ENCODE measurements at places on chromosomes 12 and 14. TPM values are rescaled to one million over a fixed set of nuclear protein-coding genes. Genes with fewer than 3 reads are reported as not detected.

Gene PRKD1
- total RNA-seq, result 0.49 TPM

Gene CELA1
- not detected for total RNA-seq

Gene SINHCAF
- 119 TPM for total RNA-seq

Gene SERPINA3
- total RNA-seq, result not detected

Gene SSTR1
- not detected for total RNA-seq

Gene TPH2
- total RNA-seq, result not detected

Gene ZNF705A
- total RNA-seq, result not detected

Gene HPD
- 20.0 TPM for total RNA-seq

Gene DLST
- 93.5 TPM for total RNA-seq

DNA sequence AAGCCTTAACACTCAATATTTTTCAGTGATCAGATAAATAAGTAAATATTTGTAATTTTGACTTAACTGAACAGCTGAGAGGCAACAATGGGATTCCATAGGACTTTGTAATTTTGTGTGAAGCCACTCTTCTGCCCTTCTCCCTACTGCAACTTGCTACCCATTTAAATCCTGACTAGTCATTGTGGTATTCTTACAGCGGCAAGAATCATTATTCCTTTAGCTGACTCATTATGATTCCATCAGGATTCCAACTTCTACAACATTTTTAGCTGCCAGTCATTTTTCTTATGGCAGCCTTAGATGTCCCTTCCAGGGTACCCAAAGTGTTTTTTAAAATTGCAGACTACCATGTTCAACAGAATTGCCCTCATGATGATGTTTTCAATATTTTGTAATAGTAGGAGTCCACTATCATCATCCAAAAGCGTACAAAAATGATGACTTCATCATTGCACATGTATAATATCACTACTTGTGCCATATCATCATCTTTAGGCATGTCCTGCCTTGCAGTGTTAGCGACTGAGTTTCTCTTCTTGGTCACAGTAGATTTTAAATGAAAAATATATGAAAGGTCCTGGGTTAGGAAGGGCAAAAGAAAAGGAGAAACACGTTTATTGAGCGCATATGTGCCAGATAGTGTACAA lies 5.1 kb upstream of the MAGOHB start:
- no peak for DNase-seq

DNA sequence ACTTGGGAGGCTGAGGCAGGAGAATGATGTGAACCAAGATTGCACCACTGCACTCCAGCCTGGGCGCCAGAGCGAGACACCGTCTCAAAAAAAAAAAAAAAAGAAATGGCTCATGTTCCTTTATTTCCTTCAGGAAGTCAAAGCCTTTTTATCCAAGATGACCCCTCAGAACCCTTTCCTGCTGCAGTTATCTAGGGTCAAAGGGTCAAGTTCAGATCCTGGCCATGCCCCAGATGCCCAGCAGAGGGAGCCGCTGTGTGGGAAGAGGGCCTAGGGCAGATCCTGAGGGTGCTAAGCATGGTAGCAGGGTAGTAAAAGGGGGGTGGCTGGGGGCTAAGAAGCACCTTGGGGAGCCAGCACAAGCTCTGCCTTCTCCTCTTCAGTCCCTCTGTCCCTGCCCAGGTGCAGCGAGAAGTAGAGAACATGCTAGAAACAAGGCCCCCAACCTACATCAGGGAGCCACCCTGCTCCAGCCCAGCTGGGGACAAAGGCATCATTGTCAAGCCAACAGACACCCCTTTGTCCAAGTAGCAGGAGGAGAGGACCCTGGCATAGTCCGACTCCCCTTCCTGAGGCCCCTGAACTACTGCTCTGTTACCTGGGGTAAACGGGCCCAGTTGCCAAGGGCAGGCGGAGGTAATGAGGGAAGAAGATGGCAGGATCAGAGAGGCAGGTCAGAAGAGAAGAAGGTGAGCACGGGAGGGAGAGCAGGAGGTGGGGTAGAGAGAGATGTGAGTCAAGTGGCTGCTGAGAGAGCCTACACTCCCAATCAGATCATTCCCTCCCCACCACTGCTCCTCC lies 6.5 kb downstream of the NFE2 start:
- no peak for DNase-seq

GRCh38 chr12:124992874-124993625 lies 395 bp upstream of the BRI3BP start:
- DNase-seq, result peak; percentile 61

DNA sequence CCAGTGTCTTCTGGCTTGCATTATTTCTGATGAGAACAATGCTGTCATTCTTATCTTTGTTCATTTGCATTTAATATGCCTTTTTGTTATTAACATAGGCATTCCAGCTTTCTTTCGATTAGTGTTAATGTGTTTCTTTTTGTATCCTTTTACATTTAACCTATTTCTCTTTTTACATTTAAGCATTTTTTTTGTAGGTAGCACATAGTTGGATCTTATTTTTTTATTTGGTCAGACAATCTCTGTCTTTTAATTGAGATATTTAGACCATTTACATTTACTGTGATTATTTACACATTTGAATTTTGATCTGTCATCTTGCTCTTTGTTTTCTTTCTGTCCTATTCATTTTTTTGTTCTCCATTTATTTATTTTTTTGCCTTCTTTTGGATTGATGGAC lies 14.5 kb upstream of the KIF26A start:
- no peak for DNase-seq

- DNase-seq, result peak; percentile 13
Observed at GRCh38 chr12:27969624-27970400, 2.7 kb downstream of the PTHLH start.

GRCh38 chr14:59634617-59635016 lies 58.0 kb upstream of the CCDC175 start:
- no peak for DNase-seq

DNA sequence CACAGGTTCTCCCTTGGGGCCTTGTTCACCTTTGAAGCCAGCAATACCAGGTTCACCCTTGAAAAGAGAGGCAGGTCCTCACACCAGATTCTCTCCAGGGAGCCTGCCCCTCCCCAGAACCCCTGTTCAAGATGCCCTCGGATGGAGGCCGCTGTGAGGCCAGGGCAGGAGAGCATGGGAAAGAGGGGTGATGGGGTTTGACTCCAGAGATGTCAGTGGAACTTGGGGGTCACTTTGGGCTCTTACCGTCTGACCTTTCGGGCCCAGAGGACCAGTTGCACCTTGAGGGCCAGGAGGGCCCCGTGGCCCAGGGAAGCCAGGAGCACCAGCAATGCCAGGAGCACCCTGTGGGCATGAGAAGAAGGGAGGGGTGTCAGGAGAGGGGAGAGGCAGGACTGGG lies 17.4 kb downstream of the COL2A1 start:
- no peak for DNase-seq

GRCh38 chr12:32140877-32141276 lies 34.2 kb downstream of the BICD1 start:
- DNase-seq, result peak; percentile 95

GRCh38 chr12:56118688-56119357 lies 757 bp downstream of the ZC3H10 start:
- no peak for DNase-seq

GRCh38 chr12:56931474-56931978 lies 2.7 kb downstream of the SDR9C7 start:
- no peak for DNase-seq

DNA sequence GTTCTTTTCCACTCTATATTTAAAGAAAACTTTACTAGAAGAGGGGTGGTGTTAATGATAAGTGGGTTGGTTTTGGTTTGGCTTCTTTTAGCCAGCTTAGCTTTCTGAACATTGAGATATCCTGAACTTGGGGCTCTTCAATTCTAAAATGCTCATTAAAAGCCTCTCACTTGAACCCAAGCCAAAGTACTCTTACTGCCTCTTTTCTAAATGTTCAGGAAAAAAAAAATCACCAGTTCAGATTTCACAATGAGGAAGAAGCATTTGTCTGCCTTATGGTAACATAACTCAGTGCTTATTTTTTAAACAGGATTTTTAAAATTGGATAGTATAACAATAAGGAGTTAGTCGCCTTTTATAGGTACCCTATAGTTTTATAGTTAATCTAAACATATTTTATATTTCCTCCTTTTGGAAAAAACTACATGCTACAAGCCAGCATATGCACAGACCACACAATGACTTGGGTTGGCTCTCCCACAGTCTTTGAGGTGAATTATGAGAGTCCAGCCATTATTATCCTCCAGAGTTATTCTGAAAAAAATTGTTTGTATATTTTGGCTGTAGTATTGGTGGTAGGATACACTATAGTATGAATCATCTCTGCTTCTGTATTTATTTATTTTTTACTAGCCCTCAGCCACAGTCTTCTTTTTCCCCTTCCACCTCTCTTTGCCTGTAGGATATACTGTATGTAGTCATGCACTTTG lies 195.5 kb upstream of the TMPO start:
- no peak for DNase-seq

GRCh38 chr14:66468778-66469367 lies 17.3 kb upstream of the CCDC196 start:
- no peak for DNase-seq

DNA sequence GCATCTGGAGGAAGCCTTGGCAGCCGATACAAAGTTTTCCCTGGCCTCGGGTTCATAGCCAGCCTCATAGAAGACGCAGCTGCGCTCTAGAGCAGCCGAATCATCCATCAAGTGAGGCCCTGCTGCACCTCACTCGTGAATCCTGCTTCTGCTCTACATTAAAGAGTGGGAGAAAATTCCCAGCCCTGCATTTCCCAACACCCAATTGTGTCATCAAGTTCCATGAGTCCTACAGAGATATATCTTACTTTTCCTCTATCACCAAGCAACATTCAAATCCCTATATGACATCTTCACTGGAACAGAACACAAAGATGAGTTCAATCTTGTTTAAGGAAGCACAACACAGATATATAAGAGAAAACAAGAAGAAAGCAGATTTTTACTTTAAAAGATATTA lies 139.3 kb downstream of the TTC7B start:
- DNase-seq, result no peak

DNA sequence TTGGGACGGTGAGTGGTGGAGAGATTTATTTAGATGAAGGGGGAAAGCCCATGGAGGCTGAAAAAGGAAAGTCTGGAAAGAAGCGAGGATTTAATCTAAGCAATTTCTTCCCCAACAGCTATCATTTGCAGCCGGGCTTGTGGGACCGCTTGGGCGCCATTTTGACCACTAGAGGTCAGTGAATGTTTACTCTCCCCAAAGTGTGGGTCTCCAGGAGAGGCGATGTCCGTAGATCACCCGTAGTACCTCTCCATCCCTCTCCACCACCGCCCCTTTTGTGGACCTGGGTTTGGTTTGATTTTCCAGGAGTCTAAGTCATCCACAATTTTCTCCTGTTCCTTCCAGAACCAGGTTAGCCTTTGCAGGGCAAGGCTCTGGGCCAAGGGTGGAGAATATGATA lies 91.2 kb upstream of the PARP11 start:
- DNase-seq, result peak; percentile 7

GRCh38 chr12:89333564-89334252 lies 18.6 kb downstream of the DUSP6 start:
- no peak for DNase-seq

DNA sequence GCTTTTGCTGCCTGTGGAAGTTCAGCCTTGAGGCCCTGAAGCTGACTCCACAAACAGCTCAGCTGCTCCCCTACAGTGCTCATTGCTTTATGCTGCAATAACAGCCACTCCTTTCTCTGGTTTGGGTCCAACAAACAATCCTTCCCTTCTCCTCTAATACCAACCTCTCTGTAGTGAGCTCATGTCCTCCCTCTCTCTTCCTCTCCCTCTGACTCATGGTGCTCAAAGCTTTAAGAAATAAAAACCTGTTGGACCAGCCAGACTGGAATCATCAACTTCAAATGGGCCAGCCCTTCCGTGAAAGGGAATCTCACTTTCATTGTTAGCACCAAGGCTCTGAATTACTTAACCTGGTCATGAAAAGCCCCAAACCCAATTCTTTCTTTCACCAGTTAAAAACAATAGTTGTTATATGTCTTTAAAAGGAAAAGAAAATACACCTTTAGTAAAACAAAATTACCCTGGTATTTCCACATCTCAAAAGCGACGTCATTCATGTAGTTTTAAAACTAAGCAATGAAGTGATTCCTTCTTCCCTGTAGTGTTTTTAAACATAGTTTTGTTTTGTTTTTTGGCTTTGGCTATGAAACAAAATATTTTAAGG lies 126.4 kb downstream of the DUSP6 start:
- no peak for DNase-seq

- no peak for DNase-seq
Observed at GRCh38 chr12:117018685-117019084, 80.5 kb downstream of the TESC start.

DNA sequence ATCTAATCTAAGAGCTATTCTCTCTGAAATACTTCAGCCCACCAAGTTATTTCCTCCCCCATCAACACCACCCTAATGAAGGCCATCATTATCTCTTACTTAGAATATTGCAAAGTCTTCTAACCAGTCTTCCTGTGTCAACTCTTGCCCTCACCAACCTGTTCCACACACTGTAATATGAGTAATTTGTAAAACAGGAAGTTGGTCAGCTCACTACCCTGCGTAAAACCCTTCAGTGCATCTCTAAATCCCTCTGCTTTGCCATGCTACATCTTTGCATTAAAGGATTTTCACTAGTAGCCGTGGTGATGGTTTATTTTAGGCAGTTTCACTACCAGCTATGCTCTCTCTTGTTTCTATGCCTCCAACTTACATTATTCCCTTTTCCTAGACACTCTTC lies 70.0 kb downstream of the KIF21A start:
- no peak for DNase-seq

DNA sequence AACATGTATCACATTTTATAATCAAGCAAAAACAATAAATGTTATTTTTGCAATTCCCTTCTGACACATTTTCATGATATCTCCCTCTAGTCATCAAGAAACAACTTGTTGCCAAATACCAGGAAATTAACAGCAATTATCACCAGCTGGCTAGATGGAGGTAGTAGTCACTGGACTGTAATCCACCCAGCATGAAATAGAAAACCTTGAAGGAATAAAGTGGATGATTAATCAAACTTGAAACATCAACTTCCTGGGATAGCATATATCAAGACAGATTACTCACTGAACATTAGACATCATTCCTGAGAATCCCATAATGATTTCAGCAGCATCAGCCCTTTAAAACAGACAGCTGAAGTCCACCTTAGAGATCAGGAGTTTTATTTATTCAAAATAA lies 259.0 kb downstream of the CCDC59 start:
- no peak for DNase-seq

- no peak for DNase-seq
Observed at GRCh38 chr12:6703631-6704030, 3.0 kb upstream of the PIANP start.

DNA sequence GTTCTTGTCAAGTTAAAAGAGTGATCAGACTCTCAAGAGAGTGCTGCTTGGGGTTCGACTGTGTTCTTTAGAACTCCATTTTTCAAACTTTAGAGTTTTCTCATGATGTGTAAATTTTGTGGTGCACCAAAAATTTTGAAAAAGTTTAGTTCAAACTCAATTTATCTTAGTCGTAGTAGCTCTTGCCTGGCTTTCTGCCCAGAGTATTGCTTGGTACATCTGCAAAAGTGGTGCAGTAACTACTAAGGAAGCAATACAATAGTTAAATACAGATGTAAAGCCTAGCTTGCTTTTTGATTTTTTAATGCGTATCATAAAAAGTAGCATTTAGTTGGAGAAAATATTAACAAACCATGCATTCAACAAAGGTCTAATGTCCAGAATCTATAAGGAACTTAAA lies 9.5 kb upstream of the CCDC91 start:
- no peak for DNase-seq

All from G401 (cell line).